Suprapubic skin (tissue), 4 donors: ENCODE measurements at places on chromosomes 3 and 15.

GRCh38 chr3:143187111-143187510 is 67.5 kb downstream of the CHST2 start:
- DNase-seq = no peak

DNA sequence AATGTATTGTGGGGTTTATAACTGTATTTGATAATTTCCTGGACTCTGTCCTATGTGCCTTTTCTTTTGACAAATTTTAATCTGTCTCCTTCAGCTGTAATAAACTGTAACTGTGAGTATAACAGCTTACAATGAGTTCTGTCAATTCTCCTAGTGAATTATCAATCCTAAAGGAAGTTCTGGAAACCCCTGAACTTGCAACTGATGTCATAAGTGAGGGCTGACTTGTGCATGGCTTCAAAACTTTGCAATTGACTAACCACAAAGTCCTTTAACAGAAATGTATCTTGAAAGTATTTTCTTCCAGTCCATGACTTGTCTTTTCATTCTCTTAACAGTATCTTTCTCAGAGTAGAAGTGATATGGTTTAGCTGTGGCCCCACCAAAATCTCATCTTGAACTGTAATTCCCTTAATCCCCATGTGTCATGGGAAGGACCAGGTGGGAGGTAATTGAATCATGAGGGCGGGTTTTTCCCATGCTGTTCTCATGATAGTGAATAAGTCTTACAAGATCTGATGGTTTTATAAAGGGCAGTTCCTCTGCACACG is 108.3 kb downstream of the TFDP2 start:
- no peak for DNase-seq

DNA sequence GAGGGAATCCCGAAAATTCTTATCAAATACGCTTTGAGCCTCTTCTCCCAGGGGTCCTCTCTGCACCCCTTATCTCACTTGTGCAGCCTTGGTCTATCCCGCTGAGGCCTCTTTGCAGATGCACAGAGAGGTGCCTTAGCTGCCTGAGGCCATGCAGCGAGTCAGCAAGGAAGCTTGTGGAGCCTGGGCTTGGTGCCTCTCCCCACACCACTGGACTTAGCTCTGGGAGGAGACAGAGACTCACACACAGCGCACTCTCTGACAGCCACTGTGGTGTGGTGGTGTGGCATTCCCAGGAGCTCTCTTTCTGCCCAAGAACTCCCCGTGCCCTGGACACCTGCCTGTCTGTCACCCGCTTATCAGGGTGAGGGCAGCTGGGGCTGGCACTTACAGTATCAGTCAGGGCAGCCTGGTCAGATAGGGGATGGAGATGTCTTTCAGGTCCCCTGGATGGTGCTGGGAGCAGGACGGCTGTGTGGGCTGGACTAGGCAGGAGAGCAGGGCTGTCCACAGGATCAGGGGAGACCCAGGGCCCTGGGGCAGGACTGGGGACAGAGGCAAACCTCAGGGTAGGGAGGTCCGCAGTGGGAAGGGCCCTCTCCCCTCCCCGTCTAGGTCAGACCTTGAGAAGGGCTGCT is 10.2 kb upstream of the LINGO1 start:
- DNase-seq = no peak

GRCh38 chr3:101300073-101300472 is 20.3 kb downstream of the IMPG2 start:
- no peak for DNase-seq

- DNase-seq = peak; percentile 69
Measured at GRCh38 chr3:113167825-113168801, 43.2 kb upstream of the BOC start.

DNA sequence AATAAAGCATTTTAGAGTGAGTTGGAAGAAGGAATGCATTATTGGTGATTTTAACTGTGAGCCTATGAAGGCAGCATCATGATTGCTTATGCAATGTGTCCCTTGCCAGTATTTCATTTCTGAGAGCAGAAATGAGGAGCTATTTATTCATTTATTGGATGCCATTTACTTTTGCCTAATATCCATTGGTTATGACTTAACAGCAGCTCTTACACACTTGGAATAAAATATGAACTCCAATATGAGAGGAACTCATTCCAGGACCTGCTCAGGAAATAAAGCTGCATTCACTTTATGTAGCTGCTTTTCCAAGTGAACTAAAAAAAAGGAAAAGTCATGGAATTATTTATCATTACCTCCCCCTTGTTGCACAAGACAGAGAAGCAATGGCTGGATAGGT is 280.1 kb downstream of the LRTM1 start:
- DNase-seq = no peak

DNA sequence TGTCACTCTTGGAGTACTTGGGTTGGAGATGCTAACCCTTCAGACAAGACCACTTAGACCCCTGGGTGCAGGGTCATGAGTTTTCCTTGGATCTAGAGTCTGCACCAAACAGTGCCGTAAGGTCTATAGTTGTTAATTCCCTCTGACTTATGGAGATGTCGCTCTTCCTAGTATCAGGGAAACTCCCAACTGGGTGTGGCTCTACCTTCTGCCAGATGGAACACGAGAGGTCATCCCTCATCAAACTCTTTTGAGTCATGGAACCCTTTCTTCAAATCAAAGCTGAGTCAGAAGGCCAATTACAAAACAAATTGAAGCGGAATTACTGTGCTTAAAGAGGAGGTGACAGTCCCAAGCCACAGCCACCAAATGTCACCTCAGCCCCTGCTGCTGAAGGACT is 514.9 kb upstream of the PROK2 start:
- DNase-seq = no peak

GRCh38 chr3:46978985-46979944 is at the start of gene NBEAL2:
Gene NBEAL2, plus strand, starts transcription at chr3:46979666. Its CDS starts 196 bp downstream, at chr3:46979862.
- DNase-seq = peak; percentile 98

DNA sequence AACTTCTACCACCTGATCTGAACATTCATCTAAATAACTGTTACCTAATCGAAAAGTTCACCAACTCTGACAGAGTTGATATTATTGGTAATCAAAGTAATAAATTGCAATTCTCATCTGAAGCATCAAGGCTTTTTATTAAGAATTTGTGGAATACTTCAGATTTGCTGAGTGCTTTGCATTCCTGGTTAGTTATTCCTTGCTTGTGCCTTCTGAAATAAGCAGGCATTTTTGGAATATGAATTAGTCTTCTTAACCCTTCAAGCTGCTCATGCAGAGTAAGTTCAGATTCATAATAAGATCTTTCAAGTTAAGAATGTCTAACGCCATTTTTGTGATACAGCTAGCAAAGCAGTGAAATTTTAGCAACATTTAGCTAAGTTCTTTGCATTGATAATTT is 188.5 kb downstream of the ALCAM start:
- no peak for DNase-seq

DNA sequence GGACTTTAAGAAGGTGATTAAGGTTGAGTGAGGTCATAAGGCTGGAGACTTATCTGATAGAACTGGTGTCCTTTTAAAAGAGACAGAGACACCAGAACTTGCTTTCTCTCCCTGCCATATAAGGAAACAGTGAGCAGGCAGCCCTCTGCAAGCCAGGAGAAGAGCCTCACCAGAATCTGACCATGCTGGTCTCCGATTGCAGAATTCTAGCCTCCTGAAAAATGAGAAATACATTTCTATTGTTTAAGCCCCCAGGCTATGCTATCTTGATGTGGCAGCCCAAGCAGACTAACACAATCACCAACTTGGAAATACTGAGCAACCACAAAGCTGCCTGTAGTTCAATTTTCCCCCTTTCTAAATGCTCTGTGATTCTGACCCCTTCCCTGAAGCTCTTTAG is 161.4 kb upstream of the RARB start:
- DNase-seq = no peak

GRCh38 chr15:79948095-79948695 is 22.8 kb downstream of the BCL2A1 start:
- DNase-seq = no peak

- no peak for DNase-seq
Measured at GRCh38 chr3:24650839-24651238, 156.2 kb upstream of the THRB start.

- DNase-seq = no peak
Measured at GRCh38 chr3:48405971-48406370, 23.9 kb downstream of the PLXNB1 start.

DNA sequence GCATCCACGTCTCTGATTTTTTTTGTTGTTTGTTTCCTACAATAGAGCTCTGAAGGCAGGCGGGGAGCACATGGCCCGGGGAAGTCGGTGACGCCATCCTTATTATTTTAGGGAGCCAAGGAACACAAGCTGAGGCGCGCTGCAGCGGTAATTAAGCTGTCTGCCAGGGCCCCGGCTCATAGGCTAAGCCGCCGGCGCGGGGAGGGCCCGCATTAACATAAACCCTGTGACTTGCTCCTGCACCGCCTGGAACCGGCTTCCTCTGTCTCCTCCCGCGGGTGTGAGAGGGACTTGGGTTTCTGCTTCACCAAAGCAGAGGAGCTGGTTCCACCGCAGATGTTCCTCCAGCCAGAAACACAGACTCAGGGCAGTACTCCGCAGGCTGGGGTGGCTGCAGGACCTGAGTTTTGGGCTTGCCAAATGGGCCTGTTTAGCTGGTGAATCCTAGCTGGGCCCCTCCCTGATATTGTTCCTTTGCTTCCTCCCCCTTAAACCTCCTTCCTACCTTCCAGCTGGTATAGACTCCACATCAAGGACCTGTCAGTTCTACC is 25.3 kb downstream of the ANP32A start:
- DNase-seq = peak; percentile 94

DNA sequence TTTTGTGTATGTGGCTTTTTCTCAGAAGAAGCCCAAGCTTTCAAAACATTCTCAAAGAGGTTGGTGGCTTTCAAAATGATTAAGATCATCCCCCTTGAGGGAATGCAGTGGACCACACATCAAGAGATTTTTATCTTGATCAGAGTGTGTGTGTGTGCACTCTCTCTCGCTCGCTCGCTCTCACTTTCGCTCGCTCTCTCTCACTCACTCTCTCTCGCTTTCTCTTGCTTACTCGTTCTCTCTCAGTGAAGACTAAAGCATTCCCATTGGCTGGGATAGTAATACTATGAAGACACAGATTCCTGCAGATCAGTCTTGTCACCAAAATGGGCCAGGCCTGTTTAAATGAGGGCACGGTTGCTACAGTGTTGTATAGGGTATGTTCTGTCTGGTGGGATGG is 365.7 kb downstream of the EDEM1 start:
- no peak for DNase-seq

- DNase-seq = no peak
Measured at GRCh38 chr3:5054098-5054497, 68.0 kb upstream of the ARL8B start.

DNA sequence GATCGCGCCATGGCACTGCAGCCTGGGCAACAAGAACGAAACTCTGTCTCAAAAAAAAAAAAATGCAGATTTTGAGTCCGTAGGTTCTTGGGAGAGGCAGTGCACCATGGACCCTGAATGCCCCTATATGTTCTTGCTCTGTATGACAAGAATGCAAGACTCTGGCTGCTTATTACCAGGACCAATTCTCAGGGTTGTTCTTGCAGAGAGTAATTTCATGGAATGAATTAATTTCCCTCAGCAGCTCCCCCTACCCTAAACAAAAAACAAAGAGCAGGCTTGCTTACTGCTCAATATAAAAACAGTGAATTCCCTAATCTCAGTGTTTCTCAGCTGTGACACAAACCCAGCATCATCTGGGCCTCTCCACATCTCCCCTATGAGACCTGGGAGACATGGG is 20.5 kb upstream of the DYNC1LI1 start:
- no peak for DNase-seq
